ENCODE measurements at places on chromosomes 12 and 14.

GRCh38 chr12:50611021-50611744, 106.4 kb downstream of the DIP2B start:
- no peak for DNase-seq

DNA sequence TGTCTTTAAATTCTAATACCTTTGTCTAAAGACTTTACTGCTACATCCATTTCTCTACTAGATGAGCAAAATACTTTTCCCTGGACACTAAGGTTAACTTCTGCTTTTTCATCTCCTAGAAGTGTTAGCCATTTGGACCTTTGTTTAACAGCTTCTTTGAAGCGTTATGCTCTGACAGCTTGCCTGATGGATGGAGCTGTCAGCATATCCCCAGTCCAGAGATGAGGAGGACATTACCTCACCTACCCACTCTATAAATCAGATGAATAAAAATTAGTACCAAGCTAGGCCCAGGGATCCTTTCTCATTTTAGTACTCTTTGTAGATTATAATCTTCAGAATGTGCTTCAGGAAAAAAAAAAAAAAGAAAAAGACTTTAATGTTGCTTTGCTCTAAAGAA, 222.7 kb downstream of the PELI2 start:
- DNase-seq = no peak

DNA sequence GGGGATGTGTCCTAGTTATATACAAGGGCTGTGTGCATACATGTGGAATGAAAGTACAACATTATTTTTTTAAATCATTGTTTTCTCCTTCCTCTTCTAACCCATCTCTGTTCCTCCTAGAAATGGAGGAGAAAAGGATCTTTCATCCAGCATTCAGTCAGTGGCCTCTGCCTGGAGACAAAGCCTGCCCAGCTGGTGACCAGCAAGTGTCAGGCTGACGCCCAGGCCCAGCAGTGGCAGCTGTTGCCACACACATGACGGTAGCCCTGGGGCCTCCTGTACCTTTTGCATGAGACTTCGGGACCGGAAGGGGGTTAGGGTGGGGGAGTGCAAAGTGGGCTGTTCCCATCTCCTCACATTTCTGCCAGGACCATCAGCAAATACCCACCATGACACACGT, 46.2 kb downstream of the ERH start:
- DNase-seq = no peak

GRCh38 chr14:49886523-49886922, 6.4 kb upstream of the ARF6 start:
- DNase-seq = no peak

GRCh38 chr12:59182658-59183455, 262.6 kb upstream of the LRIG3 start:
- no peak for DNase-seq

- DNase-seq = no peak
Measured at GRCh38 chr12:84950971-84951546, 38.5 kb upstream of the SLC6A15 start.

- no peak for DNase-seq
Measured at GRCh38 chr12:1595690-1596347, 1.4 kb upstream of the FBXL14 start.

- no peak for DNase-seq
Measured at GRCh38 chr12:128856035-128856790, 2.9 kb downstream of the GLT1D1 start.

DNA sequence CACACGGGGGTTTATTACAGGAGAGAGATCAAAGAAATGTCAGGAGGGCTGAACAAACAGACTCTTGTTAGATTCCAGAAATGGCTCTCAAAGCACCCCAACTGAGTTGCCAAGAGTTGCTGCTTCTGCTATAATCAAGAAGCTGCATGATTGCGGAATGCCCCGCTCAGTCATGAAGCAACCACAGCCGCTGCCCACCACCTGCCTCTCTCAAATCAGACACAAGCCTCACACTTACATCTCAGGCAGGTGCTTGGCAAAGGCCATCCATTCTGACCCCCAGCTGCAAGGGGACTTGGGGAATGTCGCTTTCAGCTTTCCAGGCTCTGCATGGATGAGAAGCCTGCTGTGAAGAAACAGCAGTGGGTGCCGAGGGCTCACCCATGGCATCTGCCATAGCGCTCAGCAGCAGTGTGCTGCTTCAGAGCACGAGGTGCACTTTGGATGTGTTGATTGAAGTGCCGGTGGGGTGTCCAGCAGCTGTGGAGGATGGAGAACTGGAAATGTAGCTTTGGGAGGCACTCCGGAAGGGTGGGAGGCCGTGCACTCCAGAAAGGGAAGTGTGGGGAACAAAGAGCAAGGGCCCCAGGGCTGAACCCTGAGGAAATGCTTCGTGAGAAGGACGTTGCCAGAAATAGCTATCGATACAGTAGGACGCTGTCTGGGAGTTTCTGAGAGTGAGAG, 37.7 kb downstream of the LRRC74A start:
- peak; percentile 89 for DNase-seq

DNA sequence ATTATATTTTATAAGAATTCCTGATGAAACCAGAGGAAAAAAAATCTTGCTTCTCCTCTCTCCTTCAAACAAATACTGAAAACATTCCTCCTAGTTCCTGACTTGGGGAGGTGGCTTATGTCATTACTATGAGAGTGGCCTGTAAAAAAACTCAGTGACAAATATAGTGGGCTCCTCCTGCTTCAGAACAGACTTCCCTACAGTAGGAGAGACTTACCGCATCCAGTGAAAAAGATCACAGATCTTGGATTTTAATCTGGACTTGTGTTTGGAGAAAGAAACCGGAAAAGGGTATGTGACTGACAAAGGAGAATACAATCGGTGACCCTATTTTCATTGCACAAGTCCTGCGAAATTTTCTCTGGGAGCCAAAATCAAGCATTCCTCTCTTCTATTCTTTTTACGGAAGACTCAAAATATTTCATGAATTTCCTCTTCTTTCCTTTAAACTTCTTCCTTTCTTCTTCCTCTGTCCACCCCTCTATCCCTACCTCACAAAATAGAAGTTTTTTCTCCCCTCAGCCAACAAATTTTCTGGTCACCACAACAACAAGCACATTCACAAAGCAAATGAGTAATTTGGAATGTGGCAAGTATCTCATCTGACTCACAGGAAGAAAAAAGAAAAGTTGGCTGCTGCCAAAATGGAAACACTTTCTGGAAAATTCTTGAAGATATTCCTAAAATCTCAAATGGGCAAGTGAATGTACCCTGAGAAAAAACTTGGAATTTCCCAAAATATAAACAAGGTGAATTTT, 185.1 kb upstream of the CDKN3 start:
- no peak for DNase-seq

DNA sequence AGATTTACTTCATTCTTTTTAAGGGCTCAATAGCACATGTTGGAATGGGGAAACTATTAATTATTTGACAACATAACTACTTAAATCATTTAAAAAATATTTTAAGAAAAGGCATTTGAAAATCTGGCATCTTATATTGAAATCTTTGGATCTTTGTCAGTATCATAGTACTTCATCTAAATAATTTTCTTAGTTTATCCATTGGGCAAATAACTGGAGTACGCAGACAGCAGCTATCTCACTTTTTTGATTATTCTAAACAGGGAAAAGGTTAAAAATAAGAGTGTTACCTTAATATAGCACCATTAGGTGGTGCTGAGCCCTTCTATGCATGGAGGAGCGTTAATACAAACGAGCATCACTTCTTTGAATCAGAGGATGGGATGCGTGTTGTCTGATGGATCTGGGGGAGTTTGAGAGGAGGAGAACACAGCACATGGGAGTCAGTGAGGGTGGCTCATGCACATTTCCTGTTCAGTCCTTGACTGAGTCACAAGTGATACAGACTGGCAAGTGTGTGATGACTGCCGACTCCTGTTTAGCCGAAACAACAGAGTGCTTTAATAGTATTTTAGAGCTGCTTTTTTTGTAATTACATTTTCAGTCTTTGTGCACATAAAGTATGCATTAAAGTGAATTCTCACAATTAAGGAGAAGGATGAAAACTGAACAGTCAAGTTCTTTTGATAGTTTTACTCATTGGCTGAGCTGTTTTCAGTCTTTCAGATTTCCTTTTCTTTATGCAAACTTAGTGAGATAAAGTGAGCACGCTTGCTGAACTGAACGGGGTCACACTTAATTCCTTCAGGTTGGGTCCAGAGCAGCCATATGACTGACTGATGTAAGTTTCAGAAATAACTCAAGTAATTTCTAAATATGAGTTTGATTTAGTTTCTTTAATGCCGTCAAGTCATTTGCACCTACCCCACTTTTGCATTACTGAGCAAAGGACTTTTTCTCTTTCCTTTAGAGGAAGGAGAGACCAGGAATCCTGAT, 92.7 kb downstream of the DIP2B start:
- no peak for DNase-seq

DNA sequence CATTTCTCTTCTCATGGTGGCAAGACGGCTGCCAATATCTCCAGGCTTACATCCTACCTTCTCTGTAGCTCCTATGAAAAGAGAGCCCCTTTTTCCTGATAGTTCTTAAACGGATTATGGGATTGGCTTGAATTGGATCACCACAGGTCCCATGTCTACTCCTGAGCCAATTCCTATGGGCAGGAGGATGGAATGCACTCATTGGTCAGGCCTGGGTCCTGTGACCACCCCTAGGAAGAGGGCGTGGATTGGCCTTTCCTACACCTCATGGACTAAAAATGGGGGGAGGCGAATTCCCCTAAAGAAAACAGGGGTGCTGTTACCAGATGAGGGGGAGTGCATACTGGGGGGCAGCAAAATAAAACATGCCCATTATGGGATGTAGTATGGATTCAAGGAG, 108.8 kb downstream of the PTPN11 start:
- DNase-seq = no peak

- no peak for DNase-seq
Measured at GRCh38 chr14:95713596-95714371, at the start of gene TCL1A. TCL1A (minus strand) TSS chr14:95714125; CDS start chr14:95714066, 59 bp downstream.

DNA sequence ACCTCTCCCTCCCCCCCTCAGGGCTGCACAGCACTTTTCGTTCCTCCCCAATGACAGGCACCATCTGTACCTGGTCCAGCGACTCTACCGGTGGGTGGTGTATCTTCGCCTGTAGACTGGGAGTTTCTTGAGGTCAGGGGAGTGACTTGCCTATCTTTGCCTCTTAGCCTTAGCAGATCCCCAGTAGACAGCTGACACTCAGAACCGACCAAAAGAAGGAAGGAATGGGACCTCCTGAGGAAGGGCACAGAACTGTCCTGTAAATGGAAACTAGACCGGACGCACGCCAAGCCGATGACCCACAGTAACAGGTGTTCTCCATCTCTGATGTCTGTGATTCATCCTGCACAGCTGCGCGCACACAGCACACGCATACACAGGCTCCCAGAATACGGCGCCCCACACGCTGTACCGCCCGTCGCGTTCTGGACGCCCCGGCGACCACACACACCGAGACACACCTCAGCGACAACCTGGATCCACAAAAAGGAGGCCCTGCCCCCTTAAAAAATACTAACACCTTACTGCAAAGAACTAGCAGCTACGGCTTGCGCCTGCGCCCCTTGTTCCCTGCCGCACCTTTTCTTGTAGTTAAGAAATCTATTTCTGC, 673 bp upstream of the TTC9 start:
- peak; percentile 5 for DNase-seq

DNA sequence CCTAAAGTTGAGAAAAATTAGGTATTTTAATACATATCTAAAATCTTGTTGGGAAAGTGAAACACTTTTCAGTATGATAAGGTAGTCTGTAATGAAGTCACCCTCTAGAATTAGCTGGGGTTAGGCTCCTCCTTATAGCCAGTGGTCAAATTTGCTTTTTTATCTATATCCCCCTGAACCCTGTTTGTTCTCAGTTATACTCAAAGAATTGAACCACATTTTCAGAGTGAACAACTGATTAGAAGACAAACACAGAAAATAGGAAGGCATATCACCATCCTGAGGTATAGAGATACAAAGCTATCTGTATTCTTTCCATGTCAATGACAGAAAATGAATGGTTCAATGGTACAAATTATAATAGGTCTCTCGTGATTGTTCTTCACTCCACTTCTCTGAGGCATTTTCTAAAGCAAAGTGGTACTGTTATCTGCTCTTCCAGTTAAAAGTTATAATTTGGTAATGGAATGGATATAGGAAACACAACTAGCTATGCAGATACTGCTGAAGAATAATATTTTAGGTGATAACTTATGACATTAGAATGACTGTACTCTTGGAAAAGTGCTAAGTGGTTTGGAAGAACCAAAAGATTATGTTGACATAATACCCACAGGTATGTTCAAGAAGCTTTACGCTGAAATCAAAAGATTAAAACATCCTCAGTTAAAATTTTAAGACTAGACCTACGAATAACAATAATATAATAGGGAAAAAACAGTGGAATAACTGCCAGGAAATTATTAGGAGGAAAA, 27.6 kb downstream of the WASHC3 start:
- DNase-seq = no peak

DNA sequence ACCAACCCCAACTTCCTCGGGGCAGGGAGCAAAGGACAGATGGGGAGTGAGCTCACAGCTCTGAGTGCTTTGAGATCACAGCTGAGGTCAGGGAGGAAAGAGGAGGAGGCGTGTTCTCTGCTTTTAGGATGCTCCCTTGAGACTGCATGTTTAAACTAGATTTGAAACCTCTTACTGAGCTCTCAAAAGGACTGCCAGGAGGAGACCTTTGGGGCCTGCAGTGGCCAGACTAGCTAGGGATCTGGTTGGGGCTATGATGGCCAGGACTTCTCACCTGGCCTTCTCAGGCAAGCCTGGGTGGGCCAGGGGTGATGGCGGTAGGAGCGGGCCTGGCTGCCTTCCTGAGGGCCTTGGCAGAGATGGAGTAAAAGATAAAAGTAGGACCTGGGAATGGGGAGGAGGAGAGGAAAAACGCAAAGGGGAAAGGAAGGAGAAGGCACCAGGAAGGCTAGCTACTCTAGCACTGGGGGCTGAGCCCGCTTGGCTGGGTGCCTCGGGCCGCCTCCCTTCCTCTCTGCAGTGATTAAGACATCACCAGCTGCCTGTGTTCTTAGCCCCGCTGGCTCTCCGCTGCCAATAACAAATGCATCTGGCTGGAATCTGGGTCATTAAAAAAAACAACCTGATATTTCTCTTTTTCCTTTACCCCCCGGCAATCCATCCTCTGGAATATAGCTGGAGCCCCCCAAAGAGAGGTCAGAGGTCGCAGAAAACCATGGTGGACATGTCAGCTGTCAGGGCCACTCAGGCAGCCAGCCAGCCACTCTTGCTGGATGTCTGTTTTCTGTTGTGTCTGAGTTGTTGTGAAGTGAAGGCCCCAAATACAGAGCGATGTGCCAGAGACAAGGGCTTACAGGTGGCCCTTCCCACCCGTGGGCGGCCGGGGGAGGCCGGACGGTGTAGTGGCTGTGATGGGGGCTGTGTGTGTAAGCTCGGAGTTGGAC, 141.3 kb downstream of the TSPAN9 start:
- DNase-seq = no peak

DNA sequence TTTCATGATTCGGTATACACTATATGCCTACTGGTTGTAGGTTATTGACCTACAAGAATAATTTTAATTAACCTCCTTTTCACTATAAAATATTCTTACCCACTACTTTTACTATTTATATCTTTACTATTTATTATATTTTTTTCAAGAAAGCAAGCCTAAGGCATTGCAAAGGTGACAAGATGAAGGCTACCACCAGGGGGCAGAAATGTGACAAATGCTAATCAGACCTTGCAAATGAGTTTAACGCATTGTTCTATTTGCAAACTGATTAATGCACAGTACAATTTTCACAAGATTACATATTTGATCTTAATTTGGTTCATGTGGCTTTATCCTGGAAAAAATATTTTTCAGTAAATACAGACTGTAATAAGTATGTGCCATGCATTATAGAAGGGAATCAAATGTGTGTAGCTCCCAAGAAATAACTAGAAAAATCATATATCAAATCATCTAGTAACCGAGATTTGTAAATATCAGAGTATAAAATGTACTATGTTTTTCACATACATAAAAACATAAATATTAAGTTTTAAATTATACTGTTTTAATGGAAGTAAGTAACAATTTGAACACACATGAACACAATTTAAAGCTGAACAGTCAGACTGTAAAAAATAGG, 107.0 kb downstream of the ADAMTS20 start:
- DNase-seq = peak; percentile 5

All from NCI-H510A (cell line).